ENCODE measurements at places on chromosomes 5 and 9.

DNA sequence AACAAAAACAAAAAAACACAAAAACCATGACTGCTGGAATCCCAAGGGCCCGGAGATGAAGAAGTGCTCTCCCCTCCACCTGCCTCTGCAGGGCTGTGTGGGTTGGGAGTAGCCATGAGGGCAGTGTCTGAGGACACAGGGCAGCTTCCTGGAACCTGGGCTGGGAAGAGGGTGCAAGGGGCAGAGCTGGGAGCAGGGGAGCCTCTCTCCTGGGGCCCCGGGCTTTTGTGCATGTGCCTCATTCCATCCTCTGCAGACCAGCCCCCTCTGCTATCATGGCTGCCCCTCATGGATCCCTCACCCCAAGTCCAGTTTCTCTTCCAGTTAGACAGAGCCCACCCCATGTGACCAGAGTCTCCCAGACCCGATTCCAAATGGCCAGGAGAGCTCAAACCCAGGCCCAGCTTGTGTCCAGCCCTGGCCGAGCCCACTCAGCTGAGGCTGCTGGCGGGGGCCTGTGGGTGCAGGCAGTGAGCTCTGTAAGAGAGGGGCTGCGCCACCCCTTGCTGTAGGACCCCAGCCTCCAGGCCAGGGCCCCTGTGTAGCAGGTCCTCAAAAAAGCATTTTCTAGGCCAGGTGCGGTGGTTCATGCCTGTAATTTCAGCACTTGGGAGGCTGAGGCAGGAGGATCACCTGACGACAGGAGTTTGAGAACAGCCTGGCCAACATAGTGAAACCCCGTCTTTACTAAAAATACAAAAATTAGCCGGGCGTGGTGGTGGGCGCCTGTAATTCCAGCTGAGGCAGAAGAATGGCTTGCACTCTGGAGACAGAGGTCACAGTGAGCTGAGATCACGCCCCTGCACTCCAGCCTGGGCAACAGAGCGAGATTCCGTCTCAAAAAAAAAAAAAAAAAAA is 44.5 kb downstream of the PLPP7 start:
- no peak for DNase-seq

GRCh38 chr5:5378531-5378930 is 43.9 kb upstream of the ICE1 start:
- DNase-seq = no peak

GRCh38 chr9:137639303-137640051 is 20.7 kb downstream of the EHMT1 start:
- no peak for DNase-seq

GRCh38 chr9:86978922-86979474 is 31.7 kb upstream of the GAS1 start:
- peak; percentile 70 for DNase-seq

GRCh38 chr9:107276966-107277710 is 5.9 kb upstream of the RAD23B start:
- peak; percentile 76 for DNase-seq

DNA sequence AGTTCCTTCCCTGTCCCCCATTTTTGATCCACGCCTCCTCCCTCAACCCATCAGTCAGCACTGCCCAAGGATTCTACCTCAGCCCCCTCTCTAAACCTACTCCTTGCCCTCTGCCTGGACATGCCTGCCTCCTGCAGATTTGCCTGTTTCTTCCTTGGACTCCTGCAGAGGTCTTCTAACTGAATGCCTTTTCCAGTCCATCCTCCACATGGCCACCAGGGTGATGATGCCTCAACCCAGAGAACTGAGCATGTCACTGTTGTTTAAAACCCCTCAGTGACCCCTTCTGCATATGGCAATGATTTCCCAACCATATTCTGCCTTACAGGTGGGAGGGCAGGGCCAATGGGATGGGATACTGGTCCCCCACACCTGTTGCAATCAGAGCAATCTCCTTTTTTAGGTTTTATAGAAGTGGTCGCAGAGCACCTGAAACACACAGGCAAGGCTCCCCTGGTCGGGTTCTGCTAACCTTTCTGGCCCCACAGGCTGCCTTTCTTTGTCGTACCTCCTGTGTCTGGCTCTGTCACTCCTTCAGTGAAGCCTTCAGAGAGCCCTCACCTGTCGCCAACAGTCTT is 9.3 kb downstream of the PHYKPL start:
- no peak for DNase-seq

DNA sequence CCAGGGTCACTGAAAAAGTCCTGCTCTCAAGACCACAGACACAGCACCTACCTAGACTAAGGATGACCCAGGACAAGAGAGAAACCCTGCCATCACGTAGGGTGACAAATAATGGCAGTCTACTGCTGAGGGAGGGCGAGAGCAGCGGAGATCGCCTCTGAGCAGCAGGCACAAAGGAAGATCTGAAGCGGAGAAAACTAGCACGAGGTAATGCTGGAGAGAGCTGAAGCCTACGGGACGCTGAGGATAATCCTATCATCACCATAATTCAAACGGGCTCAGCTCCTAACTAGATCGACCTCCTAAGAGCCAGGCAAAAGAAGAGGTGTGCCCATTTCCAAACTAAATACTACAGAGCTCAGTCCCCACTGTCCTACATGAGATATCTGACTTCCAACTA is 41.3 kb downstream of the FBXO10 start:
- no peak for DNase-seq

GRCh38 chr5:129135633-129136032 is 41.1 kb downstream of the ISOC1 start:
- no peak for DNase-seq

GRCh38 chr5:144060598-144060997 is 109.9 kb downstream of the YIPF5 start:
- no peak for DNase-seq

DNA sequence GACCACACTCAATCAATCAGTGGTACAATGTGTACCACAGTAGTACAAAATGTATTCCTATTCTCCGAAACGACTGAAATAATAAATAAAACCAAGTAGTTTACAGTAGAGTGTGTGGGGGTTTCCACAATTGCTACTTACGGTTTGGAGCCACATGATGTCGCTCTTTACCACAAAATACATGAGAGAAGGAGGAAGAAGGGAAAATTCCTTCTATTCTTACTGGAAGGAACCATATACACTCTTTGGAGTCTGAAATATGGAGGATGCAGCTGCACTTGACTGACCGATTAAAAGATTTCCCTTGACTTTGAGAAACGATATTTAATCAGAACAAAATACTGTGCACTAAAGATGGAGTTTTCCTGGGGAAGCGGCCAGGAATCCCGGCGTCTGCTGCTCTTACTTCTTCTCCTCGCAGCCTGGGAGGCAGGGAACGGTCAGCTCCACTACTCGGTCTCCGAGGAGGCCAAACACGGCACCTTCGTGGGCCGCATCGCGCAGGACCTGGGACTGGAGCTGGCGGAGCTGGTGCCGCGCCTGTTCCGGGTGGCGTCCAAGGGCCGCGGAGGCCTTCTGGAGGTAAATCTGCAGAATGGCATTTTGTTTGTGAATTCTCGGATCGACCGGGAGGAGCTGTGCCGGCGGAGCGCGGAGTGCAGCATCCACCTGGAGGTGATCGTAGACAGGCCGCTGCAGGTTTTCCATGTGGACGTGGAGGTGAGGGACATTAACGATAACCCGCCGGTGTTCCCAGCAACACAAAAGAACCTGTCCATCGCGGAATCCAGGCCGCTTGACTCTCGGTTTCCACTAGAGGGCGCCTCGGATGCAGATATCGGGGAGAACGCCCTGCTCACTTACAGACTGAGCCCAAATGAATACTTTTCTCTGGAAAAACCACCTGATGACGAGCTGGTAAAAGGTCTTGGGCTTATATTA is at the start of gene PCDHA4:
Gene PCDHA4, plus strand, starts transcription at position 235 of the 942 bp plus-strand sequence.
- peak; percentile 8 for DNase-seq

DNA sequence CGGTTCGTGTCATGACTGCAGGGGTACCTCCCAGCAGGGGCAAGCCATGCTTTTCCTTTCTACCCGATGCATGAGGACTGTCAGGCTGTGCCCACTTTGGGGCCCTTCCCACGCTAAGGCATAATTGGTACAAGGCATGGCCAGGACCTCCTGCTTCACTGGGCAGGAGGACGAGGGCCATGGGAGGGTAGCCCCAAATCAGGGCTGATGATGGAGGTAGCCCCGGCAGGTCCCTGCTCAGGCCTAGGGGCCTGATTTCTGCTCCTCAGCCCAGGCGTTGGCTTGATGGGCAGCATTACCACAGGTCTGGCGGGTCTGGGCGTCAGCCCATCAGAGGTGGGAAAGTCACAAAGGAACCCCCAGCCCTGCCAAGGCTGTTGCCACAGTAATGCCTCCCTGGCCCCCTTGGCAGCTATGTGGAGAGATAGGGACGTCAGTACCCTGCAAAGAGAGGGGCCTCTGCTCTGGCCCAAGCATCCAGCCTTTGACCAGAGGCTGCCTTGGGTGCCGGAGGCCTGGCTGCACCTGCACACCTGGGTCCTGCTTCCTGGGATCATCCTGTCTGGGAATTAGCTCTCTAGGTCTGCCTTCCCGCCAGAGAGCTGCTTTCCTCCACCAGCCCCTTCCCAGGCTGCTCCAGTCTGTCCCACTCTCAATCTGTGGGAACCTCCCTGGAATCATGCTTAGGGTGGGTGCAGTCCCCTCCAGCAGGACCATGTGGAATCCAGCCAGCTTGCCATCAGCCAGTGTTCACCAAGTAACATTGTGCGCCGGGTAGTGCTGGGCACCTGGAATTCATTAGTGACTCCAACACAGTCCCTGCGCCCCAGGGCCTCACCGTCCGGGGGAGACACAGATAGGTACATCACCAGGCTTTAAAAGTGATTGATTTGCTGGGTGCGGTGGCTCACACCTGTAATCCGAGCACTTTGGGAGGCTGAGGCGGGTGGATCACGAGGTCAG is 15.4 kb downstream of the TSPAN17 start:
- no peak for DNase-seq

DNA sequence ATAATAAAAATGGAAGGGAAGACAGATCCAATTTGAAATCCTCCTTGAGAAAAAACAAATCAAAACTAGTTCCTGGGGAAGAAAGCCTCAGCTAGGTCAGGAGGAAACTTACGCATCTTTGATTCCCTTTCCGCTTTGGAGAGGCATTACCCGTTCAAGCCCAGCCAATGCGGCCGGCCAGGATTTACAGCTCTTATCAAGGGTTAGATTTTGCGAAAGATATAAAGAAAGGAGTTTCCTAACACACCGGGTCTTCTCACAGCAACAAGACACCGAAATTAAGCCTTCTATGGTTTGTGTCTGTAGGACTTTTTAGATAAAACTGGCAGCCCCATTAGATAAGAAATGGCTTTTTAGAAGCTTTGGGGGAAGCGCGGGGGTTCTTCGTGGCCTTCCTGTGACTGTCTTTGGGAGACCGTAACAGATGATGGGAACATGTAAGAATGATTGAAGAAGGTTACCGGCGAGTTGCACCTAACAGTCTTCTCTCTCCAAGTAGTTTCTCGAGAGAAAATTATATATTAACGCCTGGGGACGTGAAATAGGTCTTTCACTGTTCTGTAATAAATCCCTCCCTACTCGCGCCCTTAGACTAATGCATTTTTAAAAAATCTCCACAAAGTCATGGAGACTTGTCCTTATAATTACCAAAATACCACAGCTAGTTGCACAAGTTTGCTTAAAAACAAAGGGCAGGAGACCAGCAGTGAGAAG is 1.3 kb upstream of the ISL1 start:
- no peak for DNase-seq

GRCh38 chr5:143509758-143510221 is 106.3 kb upstream of the NR3C1 start:
- DNase-seq = no peak

- peak; percentile 37 for DNase-seq
Measured at GRCh38 chr5:173882632-173883031, 5.5 kb upstream of the CPEB4 start.

- peak; percentile 83 for DNase-seq
Measured at GRCh38 chr9:85248514-85249312, 493.0 kb downstream of the AGTPBP1 start.

DNA sequence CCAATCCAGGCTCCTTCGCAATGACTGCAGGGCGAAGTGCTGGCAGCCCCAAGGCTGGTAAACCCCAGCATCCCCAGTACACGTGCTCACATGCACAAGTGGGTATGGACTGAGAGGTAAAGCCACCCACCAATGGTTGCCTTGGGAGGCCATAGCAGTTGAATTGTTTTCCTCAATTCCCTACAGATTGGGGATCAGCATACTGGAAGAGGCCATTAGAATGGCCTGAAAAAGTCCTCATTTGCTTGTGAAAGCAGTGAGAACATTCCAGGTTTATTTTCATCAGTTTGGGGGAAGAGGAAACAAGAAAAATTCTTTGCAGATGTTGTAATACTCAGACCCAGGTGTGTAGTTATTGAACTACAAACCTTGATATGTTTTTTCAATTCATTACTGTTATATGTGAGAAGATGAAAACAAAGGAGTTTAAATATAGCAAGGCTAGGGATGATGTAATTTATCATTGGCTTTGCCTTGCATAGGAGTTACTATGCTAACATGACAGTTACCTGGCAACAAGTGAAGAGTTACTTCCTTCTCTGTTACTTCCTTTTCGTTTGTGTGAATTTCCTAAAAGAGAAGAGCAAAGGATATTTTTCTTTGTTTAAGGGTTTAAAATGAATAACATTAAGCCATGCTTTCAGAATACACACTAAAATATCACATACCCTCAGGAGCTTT is 36.4 kb downstream of the MTMR12 start:
- DNase-seq = peak; percentile 35

- DNase-seq = no peak
Measured at GRCh38 chr9:91930475-91930874, 19.6 kb downstream of the ROR2 start.

DNA sequence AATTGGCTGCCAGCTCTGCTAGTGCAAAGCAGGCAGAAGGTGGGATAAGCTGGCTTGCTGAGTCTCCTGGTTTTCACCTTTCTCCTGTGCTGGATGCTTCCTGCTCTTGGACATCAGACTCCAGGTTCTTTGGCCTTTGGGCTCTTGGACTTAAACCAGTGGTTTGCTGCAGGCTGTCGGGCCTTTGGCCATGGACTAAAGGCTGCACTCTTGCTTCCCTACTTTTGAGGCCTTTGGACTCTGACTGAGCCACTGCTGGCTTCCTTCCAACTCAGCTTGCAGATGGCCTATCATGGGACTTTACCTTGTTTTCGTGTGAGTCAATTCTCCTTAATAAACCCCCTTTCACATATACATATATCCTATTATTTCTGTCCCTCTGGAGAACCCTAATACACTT is 1293.9 kb upstream of the CDH6 start:
- DNase-seq = no peak

DNA sequence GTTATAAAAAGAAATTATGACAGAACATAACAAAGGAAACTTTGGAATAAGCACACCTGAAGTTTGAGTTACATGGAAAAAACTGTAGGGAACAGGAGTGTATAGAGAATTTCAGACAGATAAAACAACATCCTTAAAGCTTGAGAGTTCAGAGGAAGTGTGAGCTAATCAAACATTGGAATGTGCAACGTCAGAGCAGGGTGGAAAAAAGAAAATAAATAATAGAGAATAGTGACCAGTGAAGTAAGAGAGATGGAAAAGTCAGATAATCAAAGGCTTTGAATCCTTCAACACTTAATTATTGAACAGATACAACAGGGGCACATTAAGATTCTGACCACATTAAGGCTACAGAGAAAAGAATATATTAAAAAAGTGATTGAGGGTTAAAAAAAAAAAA is 128.5 kb upstream of the CDH10 start:
- DNase-seq = peak; percentile 53

GRCh38 chr5:122727112-122727541 is 47.8 kb upstream of the SNX2 start:
- peak; percentile 85 for DNase-seq

GRCh38 chr9:88586452-88586851 is 51.5 kb downstream of the NXNL2 start:
- DNase-seq = peak; percentile 74

GRCh38 chr9:129305246-129305645 is 127.2 kb upstream of the IER5L start:
- no peak for DNase-seq

Data from fibroblast of skin of back (primary cell).